Stimulated activated CD8-positive, alpha-beta memory T cell treated with anti-CD3 and anti-CD28 coated beads, Interleukin-2, amount 100 ng/mL, for 1 hour (primary cell): ENCODE measurements at places on chromosomes 6 and 20.

DNA sequence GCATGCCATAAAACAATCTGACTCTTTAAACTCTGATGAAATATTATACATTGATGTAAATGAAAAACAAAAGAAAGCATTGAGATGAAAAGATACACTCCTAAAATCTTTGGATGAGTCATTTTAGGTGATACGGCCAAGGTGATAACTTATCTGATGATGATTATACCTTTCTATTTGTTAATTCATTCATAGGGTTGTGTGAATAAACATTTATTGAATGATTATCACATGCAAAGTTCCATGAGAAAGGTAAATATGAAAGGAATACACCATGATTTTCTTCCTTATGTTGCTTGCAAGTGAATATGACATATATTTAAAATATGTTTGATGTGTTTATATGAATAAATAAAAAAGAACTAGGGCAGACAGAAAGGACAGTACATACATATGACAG is 15.4 kb upstream of the HIVEP1 start:
- no peak for DNase-seq

DNA sequence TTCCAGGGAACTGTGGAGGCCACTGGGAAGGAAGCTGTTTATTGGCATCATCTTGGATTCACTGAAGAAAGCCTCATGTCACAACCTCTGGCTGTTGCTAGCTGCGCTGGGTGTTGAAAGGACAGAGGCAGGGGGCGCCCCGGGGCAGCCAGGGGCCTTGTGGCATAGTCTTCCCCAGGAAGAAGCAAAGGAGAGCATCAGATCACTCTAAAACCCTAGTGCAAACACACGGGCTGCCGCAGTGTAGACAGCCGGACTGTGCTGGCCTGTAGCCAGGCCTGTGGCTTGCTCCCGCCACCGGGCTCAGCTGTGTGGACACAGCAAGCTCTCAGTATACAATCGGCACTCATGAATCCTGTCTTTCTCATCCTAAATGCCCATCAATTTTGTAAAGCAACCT is 23.8 kb upstream of the SMOC2 start:
- DNase-seq: no peak

DNA sequence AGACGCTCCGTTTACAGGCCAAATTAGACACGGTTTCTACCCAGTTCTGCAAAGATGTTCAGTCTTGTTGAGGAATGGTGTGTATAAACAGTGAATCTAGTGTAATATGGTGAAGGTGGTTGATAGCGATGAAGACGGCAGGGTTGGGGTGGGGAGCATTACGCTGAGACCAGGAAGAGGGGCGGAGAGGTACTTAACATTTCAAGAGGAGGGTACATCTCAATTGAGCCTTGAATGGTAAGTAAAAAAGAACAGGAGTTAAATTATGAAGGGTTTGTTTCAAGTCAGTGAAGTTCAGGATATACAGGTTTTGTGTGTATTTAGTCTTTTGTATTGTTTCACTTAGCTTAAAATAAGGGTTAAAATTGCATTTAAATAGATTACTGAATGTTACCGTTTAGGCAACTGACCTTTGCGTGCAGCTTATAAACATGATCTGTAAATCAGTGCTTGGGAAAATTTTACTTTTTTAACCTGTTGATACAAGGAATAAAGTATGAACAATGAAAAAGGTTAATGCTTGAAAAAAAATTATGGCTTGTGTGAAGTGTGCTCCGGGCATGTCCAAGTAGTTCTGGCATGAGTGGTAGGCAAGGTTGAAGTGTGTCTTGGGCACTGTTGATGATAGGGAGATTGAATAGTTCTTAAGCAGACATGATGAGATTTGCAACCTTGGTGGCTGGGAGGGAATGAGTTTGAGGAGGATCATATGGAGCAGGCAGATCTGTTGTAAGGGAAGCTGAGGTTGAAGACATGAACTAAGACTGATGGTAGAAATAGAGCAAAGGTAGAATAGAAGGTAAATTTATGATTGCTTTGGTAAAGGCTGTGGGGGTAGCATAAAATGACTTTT is 842 bp downstream of the POLR1C start:
- no peak for DNase-seq

- no peak for DNase-seq
These were observed 35.8 kb upstream of the YWHAB start for GRCh38 chr20:44849703-44850102.

GRCh38 chr6:69813508-69813907 is 16.7 kb upstream of the LMBRD1 start:
- DNase-seq: no peak

DNA sequence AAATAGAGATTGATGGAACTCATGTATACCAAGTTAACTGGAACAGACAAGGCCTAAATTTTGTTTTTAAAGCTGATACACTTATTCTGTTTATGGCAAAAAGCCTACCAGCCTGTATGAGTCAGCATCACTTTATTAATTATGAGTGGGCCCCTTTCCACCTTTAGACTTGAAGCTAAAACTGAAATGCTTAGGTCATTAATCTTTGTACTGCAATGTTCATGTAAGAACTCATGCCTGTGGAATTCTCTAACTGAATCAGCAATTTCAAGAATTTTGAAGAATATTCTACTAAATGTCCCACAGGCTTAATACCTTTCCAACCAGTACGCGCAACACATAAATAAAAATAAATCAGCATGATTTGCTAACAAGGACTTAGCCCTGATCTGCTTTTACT is 140.2 kb upstream of the PHACTR1 start:
- no peak for DNase-seq

- DNase-seq: no peak
These were observed 37.2 kb downstream of the SYNJ2 start for GRCh38 chr6:158018851-158019361.

DNA sequence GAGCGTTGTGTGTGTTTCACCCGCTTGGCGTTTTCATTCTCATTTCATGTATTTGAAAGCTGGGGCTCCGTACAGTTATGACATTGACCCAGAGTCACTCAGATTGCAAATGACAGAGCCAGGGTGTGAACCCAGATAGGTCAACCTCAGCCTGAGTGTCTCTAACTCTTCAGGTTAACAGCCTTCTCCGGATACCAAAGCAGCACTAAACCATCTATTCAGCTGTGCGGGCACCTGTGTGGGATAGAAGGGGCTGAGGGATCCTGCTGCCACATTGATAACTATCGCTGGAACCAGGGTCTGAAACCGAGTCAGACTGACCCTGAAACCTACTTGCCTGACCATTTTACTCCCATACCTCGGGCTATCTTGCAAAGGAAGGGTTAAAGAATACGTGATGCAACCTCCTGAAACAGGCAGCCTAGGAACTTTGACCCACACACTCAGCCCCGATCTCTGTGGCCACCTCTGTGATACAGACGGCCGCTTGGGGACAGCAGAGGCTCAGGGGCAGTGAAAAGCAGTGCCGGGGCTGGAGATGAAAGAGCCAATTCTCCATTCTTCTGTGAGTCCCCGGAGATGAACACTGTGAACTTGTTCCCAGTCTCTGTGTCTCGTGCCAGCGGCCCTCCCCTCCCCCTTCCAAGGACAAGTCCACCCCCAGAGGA is 233.5 kb upstream of the QKI start:
- DNase-seq: no peak

DNA sequence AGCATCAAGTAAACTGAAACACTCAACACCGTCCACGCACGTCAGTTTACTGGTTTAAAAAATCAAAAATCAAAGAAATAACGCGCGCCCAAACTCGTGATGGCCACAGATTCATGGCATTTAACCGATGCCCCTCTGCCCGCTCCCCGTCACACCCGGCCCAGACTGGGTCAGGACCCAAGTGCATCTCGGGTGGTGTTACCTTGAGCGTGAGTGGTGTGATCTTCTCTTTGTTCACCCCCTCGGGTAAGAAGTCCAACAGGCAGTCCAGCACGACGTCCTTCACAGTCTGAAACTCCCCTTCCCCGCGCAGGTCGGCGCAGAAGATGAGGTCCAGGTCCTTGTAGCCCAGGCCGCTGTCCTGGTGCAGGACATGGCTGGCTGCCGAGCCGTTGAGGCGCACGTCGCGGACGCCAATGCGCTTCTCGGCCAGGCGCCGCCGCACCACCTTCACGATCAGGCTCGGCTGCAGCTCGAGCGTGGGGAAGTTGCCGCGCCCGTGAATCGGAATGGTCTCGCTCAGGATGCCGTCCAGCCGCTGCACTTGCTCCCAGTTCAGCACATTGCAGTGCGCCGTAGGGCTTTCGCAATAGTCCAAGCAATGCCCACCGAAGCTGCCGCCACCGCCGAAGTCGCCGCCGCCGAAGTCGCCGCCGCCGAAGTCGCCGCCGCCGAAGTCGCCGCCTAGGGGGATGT is 945 bp downstream of the TENT5A start:
- DNase-seq: peak; percentile 4

- no peak for DNase-seq
These were observed 639 bp upstream of the CD24 start for GRCh38 chr6:106974999-106975737.

- DNase-seq: no peak
These were observed 2.3 kb upstream of the RAMACL start for GRCh38 chr6:166588691-166589336.

DNA sequence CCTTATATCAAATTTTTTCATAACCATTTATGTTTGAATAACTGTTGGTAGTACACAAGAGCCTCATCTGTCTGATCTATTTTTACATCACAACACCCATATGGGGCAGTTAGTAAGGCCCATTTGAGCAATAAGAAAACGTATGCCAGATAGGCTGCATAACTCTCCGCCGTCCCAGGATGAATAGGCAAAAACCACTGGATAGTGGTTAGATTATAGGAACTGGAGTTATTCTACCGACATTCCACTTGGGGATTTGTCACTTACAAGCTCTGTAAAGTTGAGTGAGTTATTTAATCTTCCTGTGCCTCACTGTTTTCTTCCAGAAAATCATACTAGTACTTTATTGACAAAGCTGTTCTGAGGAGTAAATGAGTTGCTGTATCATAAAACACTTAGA is 881.9 kb downstream of the QKI start:
- no peak for DNase-seq

GRCh38 chr6:117840541-117840983 is 66.5 kb upstream of the SLC35F1 start:
- DNase-seq: no peak

- no peak for DNase-seq
These were observed 48.2 kb upstream of the FAM83C start for GRCh38 chr20:35340436-35340835.

- DNase-seq: no peak
These were observed 106.7 kb upstream of the CST7 start for GRCh38 chr20:24842274-24842917.

DNA sequence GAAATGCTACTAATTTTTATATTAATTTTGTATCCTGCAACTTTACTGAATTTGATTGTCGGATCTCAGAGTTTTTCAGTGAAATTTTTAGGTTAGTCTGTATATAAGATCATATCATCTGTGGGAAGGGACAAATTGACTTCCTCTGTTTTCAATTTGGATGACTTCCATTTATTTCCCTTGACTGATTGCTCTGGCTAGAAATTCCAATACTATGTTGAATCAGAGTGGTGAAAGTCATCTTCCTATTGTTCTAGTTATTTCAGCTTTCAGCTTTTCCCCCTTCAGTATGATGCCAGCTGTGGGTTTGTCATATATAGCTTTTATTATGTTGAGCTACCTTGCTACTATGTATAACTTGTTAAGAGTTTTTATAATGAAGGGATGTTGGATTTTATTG is 771.2 kb downstream of the KIF16B start:
- no peak for DNase-seq

GRCh38 chr20:17825960-17826843 is 126.4 kb downstream of the BANF2 start:
- no peak for DNase-seq

DNA sequence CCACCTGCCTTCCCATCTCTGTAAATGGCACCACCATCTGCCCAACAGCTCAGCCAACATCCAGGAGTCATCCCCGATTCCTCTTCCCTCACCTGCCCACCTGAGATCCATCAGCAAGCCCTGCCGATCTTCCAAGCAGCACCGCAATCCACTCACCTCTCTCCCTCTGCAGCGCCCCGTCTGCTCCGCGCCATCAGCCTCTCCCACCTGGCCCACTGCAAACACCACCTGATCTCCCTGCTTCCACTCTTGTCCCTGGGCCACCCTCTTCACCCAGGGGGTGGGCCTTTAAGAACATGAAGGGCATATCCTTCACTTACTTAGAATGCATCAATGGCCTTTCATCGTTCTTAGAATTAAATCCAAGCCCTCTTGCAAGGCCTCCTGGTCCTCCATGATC is 457.3 kb upstream of the SULF2 start:
- no peak for DNase-seq

- no peak for DNase-seq
These were observed 224.8 kb upstream of the MAP3K7 start for GRCh38 chr6:90811596-90812226.

GRCh38 chr6:133704371-133704770 is 184.5 kb upstream of the TCF21 start:
- no peak for DNase-seq

- DNase-seq: no peak
These were observed 1055.1 kb upstream of the GJE1 start for GRCh38 chr6:141077355-141078333.

GRCh38 chr20:21781446-21782075 is 76.1 kb downstream of the PAX1 start:
- DNase-seq: no peak

GRCh38 chr6:33279257-33279695 is 2.4 kb downstream of the B3GALT4 start:
- no peak for DNase-seq

- DNase-seq: no peak
These were observed 419.3 kb downstream of the PHF3 start for GRCh38 chr6:64054861-64055260.

DNA sequence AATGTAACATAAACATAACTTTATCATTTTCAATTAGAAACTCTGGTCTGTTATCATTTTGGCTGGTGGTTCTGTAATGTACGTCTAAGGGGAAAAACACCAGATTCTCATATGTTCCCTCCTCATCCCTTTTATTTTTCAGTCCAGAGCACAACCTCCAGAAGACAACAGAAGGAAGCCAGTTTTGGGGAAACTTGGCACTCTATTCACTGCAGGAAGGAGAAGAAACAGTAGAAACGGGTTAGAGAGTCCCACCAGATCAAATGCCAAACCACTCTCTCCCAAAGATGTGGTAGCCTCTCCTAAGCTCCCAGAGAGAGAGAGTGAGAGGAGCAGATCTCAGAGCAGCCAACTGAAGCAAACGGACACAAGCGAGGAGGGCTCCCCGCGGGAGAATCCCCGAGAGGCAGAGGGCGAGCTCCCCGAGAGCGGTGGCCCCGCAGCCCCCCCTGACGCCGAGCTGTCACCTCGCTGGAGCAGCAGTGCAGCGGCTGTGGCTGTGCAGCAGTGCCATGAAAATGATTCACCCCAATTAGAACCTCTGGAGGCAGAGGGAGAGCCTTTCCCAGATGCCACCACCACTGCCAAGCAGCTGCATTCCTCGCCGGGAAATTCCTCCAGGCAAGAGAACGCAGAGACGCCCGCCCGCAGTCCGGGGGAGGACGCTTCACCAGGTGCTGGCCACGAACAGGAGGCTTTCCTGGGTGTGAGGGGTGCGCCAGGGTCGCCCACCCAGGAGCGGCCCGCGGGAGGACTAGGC is 117.8 kb downstream of the RTN4IP1 start:
- no peak for DNase-seq

GRCh38 chr20:25296094-25297093 is 48.5 kb downstream of the PYGB start:
- no peak for DNase-seq
